ENCODE measurements at places on chromosomes 3 and 15.

DNA sequence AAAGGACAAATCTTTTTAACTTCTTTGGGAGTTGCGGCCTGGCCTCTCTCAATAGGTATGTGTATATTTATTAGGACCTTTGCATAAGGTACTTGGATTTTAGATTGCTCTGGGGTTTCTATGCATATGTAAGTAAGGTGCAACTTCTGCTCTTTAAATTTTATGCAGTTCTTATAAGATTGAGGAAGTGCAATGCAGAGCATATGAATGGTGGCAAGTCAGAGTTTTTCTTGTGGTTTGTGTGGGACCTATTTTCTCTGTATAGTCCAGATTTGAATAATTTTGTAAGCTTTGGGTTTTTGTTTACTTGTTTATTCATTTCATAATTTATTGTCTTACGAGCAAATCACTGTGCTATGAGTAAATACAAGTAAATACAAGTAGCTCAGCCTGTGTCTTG lies 101.5 kb downstream of the ATG7 start:
- peak; percentile 58 for DNase-seq

- peak; percentile 84 for DNase-seq
Observed at GRCh38 chr3:4983739-4984510, 4.7 kb downstream of the BHLHE40 start.

- DNase-seq: no peak
Observed at GRCh38 chr15:68241088-68241935, 11.8 kb upstream of the CLN6 start.

- no peak for DNase-seq
Observed at GRCh38 chr15:91007266-91007665, 12.9 kb upstream of the PRC1 start.

- peak; percentile 84 for DNase-seq
Observed at GRCh38 chr3:52495777-52496602, 852 bp downstream of the STAB1 start.

DNA sequence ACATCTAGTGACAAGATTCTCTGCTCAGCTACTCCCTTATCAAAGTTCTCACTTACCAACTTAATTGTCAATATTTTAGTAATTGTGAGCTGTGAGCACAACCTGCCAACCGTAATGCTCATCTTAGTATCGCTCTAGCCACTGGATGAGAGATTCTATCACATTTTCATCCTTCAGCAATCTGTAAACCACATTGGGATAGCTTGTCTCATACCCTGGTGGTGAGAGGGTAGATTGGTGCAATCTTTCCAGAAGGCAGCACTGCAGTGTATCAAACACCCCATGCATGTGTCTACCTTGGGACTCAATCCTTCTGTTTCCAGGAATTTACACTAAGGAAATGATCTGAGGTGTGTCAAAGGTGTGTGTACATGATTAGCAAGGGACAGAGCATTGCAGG lies 18.9 kb upstream of the ATP8B4 start:
- DNase-seq: no peak

- no peak for DNase-seq
Observed at GRCh38 chr3:157110761-157111278, 49.1 kb downstream of the CCNL1 start.

GRCh38 chr3:79018671-79019136 lies 749.1 kb downstream of the ROBO1 start:
- DNase-seq: peak; percentile 5

DNA sequence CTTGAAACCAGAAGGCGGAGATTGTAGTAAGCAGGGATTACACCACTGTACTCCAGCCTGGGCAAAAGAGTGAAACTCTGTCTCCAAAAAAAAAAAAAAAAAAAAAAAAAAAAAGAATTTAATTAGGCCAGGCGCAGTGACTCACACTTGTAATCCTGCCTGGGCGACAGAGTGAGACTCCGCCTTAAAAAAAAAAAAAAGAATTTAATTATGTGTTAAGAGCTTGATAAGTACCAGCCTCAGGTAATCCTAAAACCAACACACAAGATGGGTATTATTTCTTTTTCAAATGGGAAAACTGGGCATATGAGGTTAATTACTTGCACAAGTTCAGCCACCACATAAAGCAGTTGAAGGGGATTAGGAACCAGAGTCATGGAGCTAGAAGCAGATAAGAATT lies 49.0 kb downstream of the PBRM1 start:
- DNase-seq: no peak

- DNase-seq: no peak
Observed at GRCh38 chr3:46470831-46471230, 6.1 kb upstream of the LTF start.

GRCh38 chr3:127803619-127804018 lies 18.7 kb downstream of the MGLL start:
- no peak for DNase-seq

GRCh38 chr3:160980740-160981139 lies 124.4 kb downstream of the B3GALNT1 start:
- DNase-seq: peak; percentile 17

GRCh38 chr15:37249249-37249648 lies 148.9 kb upstream of the MEIS2 start:
- no peak for DNase-seq

DNA sequence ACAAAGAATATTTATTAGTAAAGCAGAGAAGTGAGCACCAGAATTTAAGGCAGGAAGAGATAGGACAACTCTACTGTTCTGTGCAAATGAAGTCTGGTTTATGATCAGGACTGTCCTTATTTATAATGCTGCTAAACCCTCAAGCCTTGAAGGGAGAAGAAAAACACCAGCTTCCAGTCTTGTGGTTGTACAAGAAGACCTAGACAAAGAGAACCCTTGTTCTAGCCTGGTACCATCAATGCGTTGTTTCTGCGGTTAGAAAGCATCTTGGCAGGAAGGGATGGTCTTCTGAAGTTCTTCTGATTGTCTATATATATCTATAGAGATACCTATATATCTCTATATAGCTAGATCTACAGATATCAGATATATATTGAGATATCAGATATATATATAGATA lies 33.8 kb downstream of the PDCD10 start:
- DNase-seq: no peak

DNA sequence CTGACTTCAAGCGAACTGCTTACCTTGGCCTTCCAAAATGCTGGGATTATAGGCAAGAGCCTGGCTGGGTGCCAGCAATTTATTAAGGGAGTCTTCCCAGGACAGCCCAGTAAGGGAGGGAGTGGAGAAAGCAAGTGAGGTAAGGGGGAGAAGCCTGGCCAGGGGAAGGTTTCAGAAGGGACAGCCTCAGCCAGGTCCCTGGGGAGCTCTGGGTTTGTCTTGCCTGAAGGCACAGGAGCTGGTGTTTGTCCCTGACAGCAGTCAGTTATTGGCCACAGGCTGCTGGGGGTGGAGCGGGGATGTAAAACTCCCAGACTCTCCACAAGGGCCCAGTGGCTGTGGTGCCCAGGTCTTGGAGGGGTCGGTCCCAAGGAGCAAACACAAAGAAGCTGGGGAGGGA lies 33.0 kb upstream of the CDCP1 start:
- no peak for DNase-seq

- DNase-seq: no peak
Observed at GRCh38 chr3:55332176-55332575, 154.9 kb downstream of the WNT5A start.

DNA sequence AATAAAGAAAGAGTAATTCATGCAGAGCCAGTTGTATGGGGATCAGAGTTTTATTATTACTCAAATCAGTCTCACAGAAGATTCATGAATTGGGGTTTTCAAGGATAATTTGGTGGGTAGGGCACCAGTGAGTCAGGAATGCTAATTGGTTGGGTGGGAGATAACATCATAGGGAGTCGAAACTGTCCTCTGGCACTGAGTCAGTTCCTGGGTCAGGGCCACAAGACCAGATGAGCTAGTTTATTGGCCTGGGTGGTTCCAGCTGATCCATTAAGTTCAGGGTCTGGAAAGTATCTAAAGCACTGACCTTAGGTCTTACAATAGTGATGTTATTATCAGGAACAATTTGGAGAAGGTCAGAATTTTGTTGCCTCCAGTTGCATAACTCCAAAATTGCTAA lies 998.6 kb upstream of the EPHA6 start:
- DNase-seq: no peak

DNA sequence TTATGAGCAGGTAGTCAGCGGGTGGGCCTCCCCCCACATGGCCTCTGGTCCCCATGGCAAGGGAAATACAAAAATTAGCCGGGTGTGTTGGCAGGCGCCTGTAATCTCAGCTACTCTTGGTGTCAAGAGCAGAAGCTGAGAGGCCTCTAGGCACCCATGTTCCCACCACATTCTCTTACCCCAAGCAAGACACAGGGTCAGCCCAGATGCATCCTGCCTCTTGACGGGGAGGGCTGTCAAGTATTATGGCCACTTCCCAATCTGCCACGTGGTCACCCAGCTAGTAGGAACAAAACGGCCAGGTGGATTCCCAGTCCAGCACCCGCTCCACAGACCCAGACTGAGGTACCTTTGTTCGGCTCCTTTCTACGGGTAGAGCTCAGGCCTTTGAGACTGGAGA lies 16.2 kb upstream of the SLC6A6 start:
- no peak for DNase-seq

- DNase-seq: peak; percentile 9
Observed at GRCh38 chr3:81958972-81959640, 197.7 kb upstream of the GBE1 start.

DNA sequence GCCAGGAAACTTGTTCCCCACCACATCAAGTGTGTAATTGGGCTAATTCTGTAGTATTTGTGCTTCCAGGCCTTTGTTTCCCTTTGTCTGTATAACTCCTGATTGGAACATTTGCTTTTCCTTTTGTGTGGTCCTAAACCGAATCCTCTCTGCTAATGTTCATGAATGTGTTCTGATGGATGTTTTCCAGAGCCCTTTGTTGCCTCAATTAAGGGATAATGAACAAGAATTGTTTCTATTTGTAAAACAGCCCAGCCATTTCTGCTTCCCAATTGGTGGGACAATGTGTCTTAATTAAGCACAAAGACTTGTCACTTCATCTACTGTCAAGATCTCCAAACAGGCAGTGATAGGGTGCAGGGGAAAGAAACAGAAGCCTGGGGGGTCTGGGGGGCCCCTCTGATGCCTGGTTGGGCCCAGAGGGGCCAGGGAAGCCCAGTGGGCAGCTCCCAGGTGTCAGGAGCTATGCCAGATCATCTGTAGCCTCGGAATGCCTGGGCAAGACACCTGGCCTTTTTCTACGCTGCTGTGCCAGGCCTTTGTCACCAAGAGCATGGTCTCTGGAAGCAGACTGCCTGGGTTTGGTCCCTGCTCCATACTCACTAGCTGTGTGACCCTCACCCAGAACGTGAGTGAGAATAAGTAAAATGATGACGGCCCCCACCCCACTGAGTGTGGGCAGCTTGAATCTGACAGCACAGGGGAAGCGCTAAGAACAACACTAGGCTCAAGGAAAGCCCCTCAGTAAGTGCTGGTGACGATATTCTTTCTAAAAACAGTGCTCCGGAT lies 116.6 kb upstream of the PRR20G start:
- DNase-seq: no peak

GRCh38 chr15:64562003-64562640 lies 101.7 kb downstream of the ZNF609 start:
- DNase-seq: no peak

- no peak for DNase-seq
Observed at GRCh38 chr3:65020281-65021160, 332.7 kb upstream of the ADAMTS9 start.

- peak; percentile 68 for DNase-seq
Observed at GRCh38 chr3:100089812-100090668, 24.3 kb downstream of the FILIP1L start.

DNA sequence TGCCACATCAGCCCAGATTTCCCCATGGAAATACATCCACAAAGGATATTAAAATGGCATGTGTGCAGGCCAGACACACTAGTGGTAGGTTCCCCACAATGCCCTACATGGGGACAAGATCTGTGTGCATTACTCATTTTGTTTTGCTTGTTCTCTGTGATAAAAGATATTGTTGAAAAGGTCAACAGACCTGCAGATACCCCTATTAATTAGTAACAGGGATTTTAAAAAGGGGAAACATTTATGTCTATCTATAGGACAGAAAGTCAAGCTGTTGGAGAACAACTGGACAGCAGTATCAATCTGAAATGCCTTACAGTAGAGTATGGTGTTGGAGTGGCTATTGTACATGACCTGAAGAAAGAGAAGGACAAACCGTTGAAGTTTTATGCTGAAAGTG lies 596.0 kb upstream of the GRM7 start:
- no peak for DNase-seq

GRCh38 chr3:34157491-34157890 lies 359.1 kb downstream of the PDCD6IP start:
- DNase-seq: no peak

DNA sequence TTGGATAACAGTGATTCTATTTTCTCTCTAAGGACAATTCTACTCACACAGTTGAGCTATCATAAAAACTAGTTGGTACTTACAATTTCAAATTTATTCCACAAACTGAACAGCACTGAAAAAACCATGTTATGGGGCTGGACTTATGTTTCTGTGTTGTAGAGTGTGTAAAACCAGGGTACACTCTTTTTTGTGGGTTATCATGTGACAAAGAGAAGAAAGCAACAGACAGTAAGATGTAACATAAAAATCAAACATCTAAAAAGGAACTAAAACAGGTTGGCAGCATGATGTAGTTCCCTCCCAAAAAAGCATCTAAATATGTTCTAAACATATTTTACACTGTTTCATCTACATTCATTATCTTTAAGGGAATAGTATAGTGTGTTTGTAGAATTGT lies 757.9 kb downstream of the ROBO1 start:
- no peak for DNase-seq

- DNase-seq: peak; percentile 88
Observed at GRCh38 chr3:13091898-13092611, 18.8 kb upstream of the IQSEC1 start.

- DNase-seq: peak; percentile 12
Observed at GRCh38 chr15:32042269-32042972, 12.1 kb downstream of the CHRNA7 start.

DNA sequence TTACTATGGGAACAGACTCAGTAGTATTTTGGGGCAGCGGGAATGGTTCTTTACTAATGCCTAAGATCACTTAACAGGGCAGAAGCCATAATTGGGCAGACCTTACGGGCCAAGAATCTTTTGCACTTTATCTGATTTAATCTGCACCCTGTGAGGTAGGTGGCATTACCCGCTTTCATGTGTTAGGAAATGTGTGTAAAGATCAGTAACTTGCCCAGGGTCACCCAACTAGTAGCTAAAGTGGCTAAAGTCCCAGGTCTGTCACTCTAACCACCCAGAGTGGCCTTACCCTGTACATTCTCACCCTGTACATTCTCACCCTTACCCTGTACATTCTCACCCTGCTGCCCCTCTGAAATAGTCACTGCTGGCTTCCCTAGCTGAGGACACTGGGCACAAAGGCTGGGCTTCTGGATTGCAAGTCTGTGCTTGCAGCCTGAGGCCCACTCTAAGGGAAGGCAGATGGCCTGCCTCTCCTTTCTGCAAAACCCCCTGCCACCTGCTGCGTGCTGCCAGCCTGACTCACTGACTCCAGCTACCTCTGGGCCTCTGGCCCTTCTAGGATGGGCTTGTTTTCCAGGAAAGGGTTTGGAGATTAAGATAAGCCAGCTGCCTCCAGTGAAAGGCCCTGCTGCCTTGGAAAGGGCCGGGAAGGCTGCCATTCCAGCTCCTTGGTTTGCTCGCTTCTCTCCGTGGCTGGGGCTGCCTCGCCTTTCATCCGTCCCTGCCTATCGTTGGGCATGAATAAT lies 37.5 kb upstream of the MYZAP start:
- DNase-seq: no peak

GRCh38 chr3:8239718-8240695 lies 261.6 kb upstream of the LMCD1 start:
- DNase-seq: peak; percentile 51

GRCh38 chr3:174046311-174046710 lies 648.8 kb downstream of the NLGN1 start:
- no peak for DNase-seq

GRCh38 chr3:158084651-158085050 lies 21.6 kb downstream of the SHOX2 start:
- no peak for DNase-seq

All from suppressor macrophage treated with lipopolysaccharide for 1 hour (primary cell).